NCI-H1048 (cell line): ENCODE measurements at places on chromosomes 6 and 20.

- no peak for DNase-seq
These were observed 23.6 kb downstream of the FOXQ1 start for GRCh38 chr6:1335367-1336037.

DNA sequence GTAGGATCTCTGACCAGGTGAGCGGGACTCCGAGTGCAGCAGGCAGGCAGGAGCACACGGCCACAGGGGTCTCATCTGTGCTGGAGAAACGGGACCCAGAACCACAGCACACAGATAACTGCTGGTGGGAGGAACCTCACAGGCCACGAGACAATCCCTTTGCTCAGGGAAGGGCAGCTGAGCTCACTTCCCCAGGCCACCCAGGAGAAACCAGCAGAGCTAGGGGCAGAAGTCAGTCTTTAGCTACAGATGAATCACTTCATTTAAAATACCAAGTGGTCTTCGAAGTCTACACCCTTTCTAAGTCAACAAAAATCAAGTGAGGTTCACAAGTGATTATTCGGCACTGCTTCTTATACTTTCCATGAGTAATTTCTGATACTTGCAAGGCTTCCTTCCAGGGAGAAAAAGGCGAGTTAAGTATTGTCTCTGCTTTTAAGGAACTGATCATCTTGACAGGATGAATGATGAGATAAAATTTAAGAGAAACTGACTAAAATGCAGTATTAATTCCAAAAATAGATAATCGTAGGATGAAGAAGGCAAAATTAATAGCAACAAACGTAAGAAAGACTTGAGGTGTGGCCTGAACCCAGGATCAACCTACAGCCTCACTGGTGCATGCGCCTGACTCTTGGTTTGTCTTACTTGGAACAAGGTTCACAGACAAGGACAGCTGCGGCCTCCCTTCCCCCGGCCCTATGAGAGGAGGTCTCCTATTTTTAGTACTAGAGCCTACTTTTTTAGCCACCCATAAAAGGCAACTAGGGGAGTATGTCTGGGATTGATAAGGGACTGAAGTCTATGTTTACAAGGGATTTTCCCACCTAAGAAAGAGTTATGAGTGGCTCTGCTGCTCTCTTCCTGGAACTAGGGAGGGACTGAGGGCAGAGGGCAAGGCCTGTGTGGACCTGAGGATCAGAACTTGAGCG is 233.6 kb downstream of the TTLL2 start:
- no peak for DNase-seq

DNA sequence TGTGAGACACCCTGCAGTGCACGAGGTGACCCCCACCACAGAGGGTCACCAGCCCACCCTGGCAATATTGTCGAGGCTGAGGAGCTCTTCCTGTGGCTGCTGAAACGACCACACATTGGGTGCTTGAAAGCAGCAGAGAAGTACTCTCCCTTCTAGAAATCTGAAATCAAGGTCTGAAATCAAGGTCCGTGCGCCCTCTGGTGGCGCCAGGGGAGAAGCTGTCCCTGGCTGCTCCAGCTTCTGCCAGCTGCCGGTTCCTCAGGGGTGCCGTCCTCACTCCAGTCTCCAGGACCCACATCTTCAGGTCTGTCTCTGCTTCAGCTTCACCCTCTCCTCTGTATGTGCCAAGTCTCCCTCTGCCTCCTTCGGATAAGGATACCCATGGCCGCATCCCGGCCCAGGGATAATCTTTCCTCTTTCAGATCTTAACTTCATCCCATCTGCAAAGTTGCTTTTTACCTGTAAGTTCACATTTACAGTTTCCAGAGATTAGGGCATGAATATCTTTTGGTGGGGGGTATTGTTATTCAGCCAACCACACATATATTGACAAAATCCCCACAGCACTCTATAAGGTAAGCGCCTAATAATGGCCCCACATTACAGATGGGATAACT is 108.3 kb upstream of the PHACTR3 start:
- no peak for DNase-seq

DNA sequence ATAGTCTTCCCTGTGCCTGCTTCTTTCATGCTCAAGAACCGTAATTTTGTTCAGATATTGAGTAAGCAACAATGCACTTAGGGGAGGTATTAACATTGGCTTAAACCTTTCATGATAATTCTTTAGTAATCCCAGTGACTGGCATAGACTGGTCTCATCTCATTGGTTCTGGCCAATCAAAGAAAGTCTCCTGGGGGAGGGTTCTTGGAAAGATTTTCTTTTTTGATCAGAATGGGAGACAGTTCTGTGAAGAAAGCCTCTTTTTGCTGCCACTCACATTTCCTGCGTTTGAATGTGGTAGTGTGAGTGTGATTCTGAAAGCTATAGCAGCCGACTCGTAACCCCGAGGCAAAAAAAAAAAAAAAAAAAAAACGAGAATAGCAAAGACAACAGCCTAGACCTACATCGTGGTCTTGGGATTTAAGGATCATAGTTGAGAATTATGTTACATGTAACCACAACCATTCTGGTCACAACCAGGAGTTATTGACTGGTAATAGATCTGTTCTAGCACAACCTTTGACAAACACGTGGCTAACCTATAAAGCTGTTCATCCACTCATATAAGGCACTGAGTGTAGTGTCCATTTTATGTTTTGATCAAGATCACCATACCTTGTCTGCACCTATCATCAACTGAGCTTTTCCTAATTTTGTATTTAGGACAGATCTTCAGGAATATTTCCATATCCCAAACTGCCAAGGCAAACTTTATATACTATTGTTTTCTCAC is 15.1 kb upstream of the TMEM217 start:
- no peak for DNase-seq

GRCh38 chr20:34189572-34190163 is 51.6 kb upstream of the ASIP start:
- DNase-seq = no peak

DNA sequence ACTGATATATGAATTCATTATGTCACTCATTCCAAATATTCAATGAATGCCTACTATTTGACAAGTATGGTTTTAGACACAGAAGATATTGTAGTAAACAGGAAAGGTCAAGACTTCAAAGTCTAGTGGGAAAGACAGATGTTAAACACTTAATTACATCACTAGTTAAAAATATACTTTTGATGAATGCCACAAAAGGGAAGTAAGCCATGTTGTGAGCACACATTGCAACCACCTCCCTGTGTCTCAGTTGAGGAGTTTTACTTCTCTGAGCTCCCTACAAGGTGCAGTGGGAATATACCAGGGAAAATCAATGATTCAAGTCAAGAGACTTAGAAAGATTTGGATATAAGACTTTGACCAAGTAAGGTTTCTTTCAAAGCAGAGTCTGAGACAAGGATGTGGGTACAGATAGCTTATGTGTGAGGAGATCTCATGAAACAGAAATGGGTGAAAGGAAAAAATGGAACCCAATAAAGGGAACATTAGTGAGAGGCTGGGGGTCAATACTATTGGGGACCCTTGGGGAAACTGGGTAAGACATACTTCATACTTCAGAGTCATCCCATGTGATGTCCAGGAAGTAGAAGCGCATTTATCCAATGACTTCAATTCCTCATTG is 503.7 kb downstream of the KIF16B start:
- DNase-seq = no peak

DNA sequence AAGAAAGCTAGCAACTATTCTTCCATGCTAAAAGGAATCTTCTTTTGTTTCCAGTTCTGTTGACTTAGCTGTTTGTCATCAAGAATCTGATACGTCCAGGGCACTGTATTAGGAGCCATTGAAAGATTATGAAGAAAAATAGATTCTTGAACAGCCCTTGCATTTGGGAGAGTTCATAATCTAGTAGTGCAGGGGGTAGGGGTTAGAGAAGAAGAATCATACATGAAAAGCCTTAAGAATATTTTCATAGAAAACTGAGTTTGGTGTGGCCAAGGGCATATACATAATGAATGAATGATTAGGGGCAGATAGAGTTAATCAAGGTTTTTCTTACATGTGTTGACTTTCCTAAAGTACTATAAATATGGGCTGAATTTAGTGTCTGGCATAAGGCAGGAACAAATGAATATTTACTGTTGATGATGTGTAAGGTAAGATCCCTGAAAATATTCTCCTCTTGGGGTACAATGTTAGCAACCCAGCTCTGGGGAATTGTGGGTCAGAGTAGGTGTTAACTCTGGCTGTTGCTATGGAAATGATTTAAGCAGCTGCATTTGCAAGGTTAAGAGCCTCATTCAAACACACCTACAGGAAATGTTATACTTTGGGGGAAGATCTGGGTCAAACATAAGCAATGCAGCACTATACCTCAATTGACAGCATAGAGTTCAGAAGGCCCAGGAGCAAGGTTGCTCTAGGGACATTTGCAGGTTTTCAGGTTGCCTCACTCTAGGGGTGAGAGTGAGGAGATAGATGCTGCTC is 667.3 kb upstream of the CITED2 start:
- no peak for DNase-seq

DNA sequence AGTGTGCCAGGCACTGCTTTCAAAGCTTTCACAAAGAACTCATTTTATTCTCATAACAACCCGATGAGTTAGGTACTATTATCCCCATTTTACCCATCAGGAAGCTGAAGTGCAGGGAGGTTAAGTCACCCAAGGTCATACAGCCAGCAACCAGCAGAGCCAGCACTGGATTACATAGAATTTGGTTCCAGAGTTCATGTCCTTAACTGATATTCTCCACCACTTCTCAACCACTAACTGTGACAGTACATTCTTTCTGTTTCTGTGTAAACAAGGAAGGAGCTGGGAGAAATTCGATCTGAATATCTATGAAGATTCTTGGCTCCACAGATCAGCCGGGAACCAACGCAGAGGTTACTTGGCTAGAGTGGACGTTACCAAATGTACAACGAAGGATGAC is 98.0 kb downstream of the KIF16B start:
- DNase-seq = no peak

- no peak for DNase-seq
These were observed 1.5 kb downstream of the PYGB start for GRCh38 chr20:25249198-25249931.

- no peak for DNase-seq
These were observed 9.5 kb upstream of the DST start for GRCh38 chr6:56652231-56652630.

GRCh38 chr20:54078296-54078984 is 8.0 kb upstream of the BCAS1 start:
- no peak for DNase-seq

- DNase-seq = no peak
These were observed 88.2 kb downstream of the KCNB1 start for GRCh38 chr20:49394264-49394663.

DNA sequence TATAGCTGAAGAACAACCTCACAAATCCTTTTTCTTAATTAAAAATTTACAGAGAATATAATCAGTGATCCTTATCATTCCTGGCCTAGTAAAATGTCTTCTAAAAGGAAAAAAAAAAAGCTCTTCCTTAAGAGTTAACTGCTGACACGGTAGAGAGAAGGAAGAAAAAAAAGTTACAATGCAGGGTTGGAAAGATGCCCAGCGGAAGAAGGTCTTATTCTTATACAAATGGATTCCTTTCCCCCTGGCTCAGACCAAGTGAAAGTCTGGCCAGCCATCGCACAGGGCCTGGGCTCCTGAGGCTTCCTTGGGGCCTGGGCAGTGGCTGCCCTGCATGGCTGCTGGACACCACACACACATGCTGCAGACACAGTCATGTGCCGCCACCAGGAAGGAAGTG is 688.6 kb downstream of the TENT5A start:
- no peak for DNase-seq

DNA sequence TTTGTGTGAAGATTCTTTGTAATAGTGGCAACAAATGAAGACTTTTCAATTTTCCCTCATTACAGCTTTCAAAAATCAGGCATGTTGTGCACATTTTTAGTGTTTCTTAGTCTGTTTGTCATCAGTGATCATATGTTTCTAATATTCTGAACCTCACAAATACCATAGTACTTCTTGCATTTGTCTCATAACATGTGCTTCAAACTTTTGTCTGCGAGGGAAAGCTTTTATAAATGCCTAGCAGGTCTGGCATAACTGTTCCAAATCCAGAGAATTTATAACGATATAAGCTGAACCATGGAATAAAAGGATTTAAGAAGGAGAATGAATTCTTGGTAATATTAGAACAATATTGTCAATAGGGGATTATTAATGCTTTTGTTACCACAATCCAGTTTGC is 670.2 kb downstream of the RFPL4B start:
- DNase-seq = no peak

- no peak for DNase-seq
These were observed 1.9 kb upstream of the TRIM38 start for GRCh38 chr6:25960734-25961133.
